ENCODE measurements at places on chromosomes 5 and 9.

- no peak for DNase-seq
Observed at GRCh38 chr5:141590127-141590526, 28.7 kb downstream of the DIAPH1 start.

DNA sequence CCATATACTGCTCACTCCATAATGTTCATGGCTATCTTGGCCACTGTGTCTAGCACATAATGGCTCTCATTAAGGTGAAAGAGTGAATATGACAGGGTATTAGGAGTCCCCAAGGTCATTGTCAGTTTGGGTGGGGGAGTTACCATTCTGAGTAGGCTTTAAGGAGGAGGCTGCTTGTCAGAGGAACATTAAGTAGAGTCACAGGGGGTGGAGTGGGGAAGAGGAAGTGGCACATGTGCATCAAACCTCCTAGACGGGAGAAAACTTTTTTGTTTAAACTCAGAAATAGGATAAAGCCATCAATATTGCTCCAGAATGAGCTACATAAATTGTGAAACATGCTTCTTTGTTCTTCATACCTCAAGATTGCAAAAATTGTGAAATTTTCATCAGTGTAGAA lies 45.5 kb downstream of the DAB2IP start:
- no peak for DNase-seq

- DNase-seq, result no peak
Observed at GRCh38 chr9:115063058-115063845, 54.7 kb downstream of the TNC start.

- no peak for DNase-seq
Observed at GRCh38 chr5:78280261-78280660, 14.2 kb downstream of the AP3B1 start.

DNA sequence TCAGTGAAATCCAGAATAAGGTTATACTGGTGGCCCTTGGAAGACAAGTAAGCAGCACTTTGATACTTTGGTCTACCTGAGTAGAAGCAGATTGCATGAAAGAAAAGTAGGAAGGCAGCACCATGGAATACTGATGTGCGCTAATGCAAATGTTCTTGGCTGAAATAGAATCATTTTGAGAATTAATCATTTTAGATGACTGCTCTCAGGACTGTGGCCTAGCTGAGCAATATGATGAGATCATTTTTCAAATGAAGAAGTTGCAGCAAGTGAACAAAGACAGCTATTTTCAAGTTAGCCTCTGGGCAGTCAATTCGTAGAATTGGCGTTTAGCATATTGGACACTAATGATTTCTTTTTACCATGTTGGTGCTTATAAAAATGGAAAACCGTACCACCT lies 483.5 kb downstream of the TMEM232 start:
- no peak for DNase-seq

DNA sequence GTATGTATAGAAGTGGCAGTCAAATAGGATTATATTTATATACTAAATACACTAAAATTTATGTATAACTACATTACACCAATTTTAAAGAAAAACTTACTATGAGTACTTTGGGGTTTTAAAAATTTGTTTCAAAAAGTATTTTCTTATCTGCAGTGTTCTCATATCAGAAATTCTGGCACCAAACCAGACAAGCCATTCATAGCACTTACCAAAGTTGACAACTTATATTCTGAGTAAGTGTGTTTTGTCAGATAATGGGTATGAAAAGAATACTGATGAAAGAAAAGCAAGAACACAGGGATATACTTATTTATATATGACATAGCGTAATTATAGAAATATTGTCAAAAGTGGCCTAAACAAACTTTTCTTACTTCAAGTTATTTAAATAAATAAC lies 67.5 kb downstream of the SPEF2 start:
- no peak for DNase-seq

DNA sequence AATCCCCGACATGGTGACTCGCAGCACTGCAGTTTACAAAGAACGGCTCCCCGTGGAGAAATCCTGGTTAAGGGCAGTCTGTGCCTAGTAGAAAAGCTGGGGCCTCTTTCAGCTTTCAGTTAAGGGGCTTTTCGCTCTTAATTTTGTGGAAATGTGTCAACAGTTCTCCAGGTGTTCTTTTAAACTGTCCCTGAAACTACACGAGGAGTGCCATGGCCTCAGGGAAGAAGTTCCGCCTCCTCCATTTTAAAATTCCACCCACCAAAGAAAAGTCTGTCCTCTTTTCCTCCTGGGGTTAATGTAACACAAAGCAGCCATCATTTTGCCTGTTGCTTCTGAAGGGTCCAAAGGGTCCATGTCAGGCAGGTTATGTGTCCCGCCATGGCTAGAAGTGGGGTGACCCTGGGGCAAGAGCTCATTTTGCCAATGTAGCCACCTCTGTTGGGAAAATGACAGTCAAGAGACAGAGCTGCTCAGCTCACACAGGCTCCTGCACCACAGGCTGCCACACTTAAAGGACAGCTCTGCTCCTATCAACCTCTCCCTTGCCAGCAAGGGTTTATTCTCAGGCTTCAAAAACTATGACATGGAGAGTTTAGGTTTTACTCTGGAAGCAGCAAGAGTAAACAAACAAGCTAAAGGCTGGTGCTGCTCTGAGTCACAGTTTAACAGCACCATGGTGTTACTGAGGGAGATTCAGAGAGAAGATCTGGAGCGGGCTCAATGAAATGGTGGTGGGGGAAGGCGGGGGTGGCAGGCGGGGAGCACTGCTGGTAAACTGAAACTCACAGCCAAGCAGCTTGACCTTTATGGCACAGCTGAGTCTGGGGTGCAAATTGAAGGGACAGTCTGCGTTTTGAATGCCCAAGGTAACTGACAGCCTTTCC lies 3.2 kb downstream of the WHRN start:
- no peak for DNase-seq

GRCh38 chr5:81505672-81506071 lies 111.7 kb upstream of the ACOT12 start:
- no peak for DNase-seq

- DNase-seq, result no peak
Observed at GRCh38 chr5:139167063-139167462, 31.1 kb downstream of the SIL1 start.

- no peak for DNase-seq
Observed at GRCh38 chr5:127933348-127933747, 150.2 kb upstream of the SLC12A2 start.

DNA sequence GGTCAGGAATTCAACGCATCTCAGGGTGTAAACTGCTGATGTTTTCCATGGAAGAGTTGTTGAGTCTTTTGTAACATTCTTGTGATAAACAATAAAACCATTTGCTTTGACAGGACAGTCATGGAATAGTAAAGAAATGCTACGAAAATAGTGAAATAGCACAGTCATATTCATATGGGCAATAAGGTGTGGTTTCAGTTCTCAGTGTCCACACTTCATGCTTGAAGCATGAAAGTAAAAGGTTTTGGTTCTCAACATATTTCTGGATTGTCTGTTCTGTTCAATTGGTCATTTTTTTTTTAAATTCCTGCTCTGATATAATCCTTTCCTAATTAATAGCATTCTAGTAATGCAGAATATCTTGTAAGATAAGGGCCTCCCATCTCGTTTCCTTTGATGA lies 467.6 kb upstream of the ZNF608 start:
- no peak for DNase-seq

GRCh38 chr5:28117691-28118090 lies 1079.3 kb upstream of the CDH9 start:
- DNase-seq, result no peak

GRCh38 chr5:6396836-6397535 lies 18.6 kb upstream of the MED10 start:
- no peak for DNase-seq

DNA sequence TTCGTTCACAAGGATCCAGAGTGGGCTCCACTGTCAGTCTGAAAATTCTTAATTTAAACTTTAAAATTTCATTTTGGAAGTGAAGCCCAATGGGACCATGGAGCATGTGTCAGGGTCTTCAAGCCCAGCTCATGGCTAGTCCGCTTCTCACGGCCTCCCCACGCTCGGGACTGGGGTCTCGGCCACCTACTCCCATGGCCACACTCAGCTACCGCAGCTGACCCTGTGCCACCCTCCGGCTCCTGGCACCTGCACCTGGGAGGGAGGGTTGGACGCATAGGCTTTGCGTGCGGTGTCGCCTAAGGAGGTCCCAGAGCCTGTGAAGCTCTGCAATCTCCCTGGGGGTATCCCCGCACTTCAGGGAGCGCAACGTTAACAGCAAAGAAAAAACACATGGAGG lies 175.7 kb upstream of the PRLR start:
- DNase-seq, result no peak

DNA sequence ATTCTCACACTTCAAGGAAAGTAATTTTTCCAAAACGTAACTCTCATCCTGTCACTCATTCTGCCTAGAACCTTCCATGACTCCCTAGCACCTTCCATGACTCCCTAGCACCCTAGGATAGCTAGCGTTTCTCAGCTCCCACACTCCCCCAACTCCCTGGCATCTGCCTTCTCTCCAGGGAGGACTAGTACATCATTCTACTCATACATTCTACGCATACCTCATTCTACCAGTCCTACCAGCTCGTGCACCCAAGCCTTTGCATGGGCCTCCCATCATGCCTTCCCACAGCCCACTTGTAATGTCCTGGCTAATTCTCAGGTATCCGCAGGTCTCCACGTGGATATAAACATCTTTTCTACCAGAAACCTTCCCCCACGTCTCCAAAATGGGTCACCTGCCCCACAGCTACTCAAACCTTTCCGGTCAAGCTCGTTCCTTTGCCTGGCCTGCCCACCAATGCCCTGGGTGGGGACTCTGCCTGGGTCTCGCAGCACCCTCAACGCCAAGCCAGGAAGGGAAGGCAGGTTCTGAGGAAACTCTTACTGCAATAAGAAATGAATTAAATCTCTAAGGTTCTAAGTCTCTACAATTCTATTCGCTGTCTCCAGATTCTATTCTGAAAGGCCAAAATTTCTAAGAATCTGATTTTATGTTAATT lies 930 bp downstream of the ANKS6 start:
- no peak for DNase-seq

- DNase-seq, result no peak
Observed at GRCh38 chr5:114447084-114447773, 85.4 kb downstream of the KCNN2 start.

All from NCI-H1417 treated with DMSO at 0.1 percent for 48 hours (cell line).